ENCODE measurements at places on chromosomes 3 and 15.

DNA sequence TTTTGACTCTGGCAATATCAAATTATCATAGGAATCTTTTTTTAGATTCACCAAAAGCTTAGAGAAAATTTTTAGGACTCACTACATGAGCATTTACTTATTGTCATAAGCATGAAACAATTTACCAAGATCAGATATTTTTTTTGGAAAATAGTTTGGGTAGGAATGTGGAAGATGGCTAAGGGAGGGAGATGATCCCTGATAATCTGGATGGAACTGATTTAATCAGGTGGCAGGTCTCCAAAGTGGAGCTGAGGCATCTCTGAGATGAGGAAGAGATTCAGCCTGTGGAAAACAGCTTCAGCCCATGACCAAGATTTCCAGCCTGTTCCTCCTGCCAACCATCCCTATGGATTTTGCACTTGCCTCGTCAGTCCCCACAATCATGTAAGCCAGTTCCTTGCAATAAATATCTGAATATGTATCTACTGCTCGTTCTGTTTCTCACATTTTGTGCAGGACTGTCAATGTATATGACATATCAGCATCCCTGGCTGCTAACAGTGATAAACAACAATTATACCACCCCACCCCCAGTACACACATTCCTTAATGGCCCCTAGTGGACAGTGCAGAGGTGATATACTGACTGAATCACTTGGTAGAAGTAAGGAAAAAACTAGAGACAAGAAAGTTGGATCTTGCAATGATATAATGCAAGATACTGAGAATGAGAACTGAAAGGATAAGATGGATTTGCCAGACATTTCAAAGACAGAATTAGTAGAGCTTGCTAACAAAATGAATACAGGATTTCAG lies 183.8 kb downstream of the NEK10 start:
- no peak for DNase-seq

DNA sequence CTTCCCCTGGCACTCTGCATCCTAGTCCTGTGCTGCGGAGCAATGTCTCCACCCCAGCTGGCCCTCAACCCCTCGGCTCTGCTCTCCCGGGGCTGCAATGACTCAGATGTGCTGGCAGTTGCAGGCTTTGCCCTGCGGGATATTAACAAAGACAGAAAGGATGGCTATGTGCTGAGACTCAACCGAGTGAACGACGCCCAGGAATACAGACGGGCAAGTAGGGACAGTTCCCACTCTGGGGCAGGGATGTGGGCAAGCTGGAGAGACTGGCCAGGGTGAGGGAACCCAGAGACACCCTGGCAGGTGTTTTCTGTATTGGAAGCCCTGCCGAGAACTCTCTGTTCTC lies 247 bp downstream of the FETUB start:
- no peak for DNase-seq

- DNase-seq, result peak; percentile 72
These were observed 18.4 kb downstream of the CCK start for GRCh38 chr3:42247576-42248027.

DNA sequence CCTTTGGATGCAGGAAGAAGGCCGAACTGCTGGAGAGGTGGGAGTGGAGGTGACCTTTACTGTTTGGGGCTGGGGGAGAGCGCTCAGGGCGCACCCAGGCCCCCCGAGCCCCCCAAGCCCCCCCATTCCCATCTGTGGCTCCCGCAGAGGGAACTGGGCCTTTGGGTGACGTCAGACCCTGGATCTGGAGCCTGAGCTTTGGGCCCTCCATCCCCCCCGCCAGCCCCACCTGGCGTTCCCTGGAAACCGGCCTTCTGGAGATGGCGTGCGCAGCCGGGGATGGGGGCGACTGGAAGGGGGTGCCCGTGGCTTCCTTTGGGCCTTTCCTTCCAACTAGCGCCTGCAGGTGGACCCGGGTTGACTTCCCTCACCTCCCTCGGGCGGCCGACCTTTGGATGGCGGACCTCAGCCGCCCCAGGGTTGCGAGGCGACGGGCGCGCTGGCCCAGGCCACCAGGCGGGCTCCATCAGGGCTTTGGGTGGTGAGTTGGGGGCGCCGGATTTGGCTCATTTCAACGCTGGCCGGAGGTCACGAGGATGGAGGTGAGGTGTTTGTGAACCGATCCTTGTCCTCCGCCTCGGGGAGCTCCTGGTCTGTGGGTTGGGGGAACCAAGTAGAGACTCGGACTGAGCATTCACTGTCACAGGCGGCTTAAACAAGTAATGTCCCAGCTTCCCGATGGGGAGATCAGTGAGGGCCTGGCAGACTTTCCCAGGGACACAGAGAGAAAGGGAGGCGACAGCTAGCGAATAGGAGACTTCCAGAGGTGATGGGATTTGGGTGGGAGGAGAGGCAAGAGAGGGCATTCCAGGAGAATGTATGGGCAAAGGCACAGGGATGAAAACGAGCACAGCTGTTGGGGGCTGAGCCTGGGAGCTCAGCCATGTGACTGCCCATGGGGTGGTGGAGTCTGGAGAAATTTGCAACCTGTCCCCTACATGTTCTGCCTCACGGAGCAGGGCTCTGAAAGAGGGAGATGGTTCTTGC lies 709 bp downstream of the SCAMP5 start:
- no peak for DNase-seq

DNA sequence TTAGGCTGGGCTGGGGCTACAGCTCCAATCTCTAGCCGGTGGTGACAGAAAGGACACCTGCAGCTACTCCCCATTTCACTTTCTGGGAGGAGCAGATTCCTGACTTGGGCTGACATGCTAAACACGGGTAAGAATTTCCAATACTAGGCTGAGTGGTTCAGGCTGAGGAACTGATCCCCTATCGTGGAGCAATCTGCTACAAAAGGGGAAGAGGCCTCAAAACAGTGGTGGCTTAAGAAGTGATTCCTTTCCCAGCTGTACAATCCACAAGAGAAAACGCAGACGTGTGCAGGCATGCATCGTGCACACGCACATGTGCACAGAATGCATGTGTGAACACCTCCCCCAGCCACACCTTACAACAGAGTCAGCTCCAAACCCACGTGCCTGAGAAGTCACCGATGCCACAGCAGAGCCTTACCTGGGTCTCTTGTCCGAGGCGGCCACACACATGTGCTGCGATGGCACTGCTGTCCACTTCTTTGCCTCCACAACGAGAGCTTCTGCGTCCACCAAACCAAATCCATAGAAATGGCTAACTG lies 86.7 kb upstream of the SNRPA1 start:
- DNase-seq, result no peak

Data from activated naive CD4-positive, alpha-beta T cell treated with anti-CD3 and anti-CD28 coated beads, Interleukin-2, amount 50 U/mL, for 72 hours (primary cell).